Astrocyte (in vitro differentiated cells and primary cell): ENCODE measurements at places on chromosomes 6 and 20. TPM values are rescaled to one million over a fixed set of nuclear protein-coding genes. Genes with fewer than 3 reads are reported as not detected.

DNA sequence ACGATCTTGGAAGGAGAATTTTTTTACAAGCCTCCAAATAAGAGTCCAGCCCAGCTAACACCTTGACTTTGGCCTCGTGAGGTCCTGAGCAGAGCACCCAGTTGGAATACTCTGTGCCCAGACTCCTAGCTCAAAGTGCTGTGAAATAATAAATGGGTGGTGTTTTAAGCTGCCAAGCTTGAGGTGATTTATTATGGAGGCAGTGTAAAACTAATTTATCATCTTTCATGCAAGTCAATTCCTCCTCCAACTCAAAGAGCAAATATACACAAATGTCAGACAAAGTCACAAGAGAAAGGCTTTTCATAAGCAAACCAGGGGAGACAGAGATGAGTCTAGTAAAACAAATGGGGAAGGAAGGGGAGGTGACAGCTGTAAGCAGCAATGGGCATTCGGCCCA, 12.7 kb downstream of the ABT1 start:
- no peak overlapping the region for H3K27ac ChIP-seq
- H3K4me3 ChIP-seq, result no peak overlapping the region
- H3K4me1 ChIP-seq, result peaks cover 8% of the 10 kb centered on the region
- H3K27me3 ChIP-seq, result peaks cover 32% of the 10 kb centered on the region
- DNase-seq, result no peak

GRCh38 chr6:61857541-61857940, 428.5 kb downstream of the KHDRBS2 start:
- no peak overlapping the region for H3K27ac ChIP-seq
- H3K27me3 ChIP-seq, result no peaks in the 10 kb centered on the region
- no peak overlapping the region for H3K4me3 ChIP-seq
- no peaks in the 10 kb centered on the region for H3K4me1 ChIP-seq
- DNase-seq, result no peak

DNA sequence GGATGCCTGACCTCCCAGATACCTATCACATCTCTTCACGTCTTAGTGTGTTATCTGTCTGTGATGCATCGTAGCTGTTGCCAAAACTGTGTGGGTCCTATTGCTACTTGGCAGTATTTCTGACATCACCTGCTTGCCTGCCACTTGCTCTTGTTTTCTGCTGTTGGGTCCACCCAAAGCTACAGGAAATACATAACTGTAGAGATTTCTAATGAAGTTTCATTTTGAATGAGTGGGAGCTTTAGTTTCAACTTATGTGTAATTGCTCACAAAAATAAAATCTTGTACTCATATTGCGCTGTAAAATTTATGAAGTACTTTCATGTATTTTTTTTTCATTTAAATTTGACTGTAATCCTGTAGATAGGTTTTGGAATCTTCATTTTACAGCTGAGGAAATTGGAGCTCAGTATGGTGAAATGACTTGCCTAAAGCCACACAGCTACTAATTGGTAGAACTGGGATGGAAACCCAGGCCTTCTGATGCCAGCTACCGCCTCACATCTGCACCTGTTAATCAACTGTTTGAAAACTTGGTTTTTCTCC, 113.6 kb upstream of the MAN1A1 start:
- no peaks in the 10 kb centered on the region for H3K27me3 ChIP-seq
- H3K4me3 ChIP-seq, result no peak overlapping the region
- no peaks in the 10 kb centered on the region for H3K36me3 ChIP-seq
- no peak for DNase-seq
- H3K4me1 ChIP-seq, result no peaks in the 10 kb centered on the region
- no peak overlapping the region for H3K27ac ChIP-seq

GRCh38 chr6:136051140-136051775, 198.9 kb downstream of the MTFR2 start:
- no peaks in the 10 kb centered on the region for H3K27me3 ChIP-seq
- no peaks in the 10 kb centered on the region for H3K4me1 ChIP-seq
- no peak overlapping the region for H3K4me3 ChIP-seq
- DNase-seq, result peak; percentile 71

DNA sequence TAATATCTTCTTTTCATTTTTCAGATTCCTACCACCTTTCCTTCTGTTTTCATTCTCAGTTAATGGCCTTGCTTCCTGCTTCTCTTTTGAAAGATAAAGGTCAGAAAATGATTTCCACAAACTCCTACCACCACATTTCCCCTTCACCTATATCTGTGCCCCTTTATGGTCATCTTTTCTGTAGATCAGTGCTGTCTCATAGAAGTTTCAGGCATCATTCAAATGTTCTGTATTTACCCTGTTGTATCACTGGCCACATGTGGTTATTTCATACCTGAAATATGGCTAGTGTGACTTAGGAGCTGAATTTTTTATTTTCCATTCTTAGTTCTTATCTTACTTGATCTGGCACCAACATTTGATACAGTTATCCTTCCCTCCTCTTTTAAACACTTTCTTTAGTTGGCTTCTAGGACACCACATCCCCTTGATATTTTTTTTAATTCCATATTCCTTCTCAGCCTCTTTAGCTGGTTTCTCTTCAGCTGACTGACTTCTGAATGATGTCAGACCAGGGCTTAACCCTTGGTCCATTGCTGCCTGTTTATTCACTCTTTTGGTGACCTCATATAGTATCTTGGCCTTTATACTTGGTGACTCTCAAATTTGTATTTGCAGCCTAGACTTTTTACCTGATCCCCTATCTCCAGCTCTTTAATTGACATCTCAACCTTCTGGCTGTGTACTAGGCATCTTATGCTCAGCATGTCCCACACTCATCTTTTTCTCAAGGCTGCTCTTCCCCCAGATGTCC, 81.0 kb downstream of the ATRN start:
- peaks cover 2% of the 10 kb centered on the region for H3K36me3 ChIP-seq
- no peak for DNase-seq
- no peak overlapping the region for H3K27ac ChIP-seq
- H3K4me1 ChIP-seq, result no peaks in the 10 kb centered on the region
- no peak overlapping the region for H3K4me3 ChIP-seq
- no peaks in the 10 kb centered on the region for H3K27me3 ChIP-seq

Gene KIF16B
- total RNA-seq, result 6.5 and 7.0 TPM in 2 replicates

Gene ANKRD66
- not detected in 2 replicates for total RNA-seq

Gene SRMS
- 0.14 TPM in 1 of 2 replicates, not detected in the other for total RNA-seq
